Ovary (tissue), 10 donors: ENCODE measurements at places on chromosomes 12 and 14. TPM values are rescaled to one million over a fixed set of nuclear protein-coding genes. Genes with fewer than 3 reads are reported as not detected.

TBC1D30 gene
- total RNA-seq = 1.6 TPM

KITLG gene
- 17.4 TPM for total RNA-seq

EIF2S1 gene
- 63.8 TPM for total RNA-seq

PDZRN4 gene
- 4.7 TPM for total RNA-seq

KHNYN gene
- total RNA-seq = 65.2 TPM

GPD1 gene
- 0.15 TPM for total RNA-seq

KLRD1 gene
- 1.2 TPM for total RNA-seq

DUSP6 gene
- total RNA-seq = 14.2 TPM

SMOC1 gene
- total RNA-seq = 4.7 TPM

FKBP3 gene
- total RNA-seq = 38.3 TPM

SDSL gene
- total RNA-seq = 4.5 TPM
